EL (cell line): ENCODE measurements at places on chromosomes 13 and 19.

DNA sequence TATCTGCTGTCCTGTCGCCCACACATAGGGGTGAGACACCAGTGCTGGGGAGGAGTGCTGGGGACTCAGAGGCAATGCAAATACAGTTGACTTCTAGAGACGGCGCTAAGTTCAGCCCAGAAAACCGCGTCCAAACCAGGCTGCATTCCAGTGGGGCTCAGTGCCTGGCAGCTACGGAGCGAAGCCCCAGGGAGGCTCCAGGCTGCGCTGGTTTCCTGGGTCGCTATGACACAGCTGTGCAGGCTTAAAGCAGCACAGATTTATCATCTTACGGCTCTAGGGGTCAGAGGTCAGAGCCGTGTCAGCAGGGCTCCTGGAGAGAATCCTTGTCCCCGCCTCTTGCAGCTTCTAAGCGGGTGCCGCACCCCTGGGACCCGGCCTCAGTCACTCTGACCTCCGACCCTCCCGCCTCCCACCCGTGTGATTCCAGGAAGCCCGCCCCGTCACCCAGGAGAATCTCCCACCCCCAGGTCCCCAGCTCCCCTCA lies 61.6 kb downstream of the ANKRD10 start:
- DNase-seq, result no peak

- peak; percentile 83 for DNase-seq
Observed at GRCh38 chr19:35643255-35644205, 2.0 kb downstream of the ETV2 start.

GRCh38 chr13:80374444-80374843 lies 33.5 kb upstream of the SPRY2 start:
- no peak for DNase-seq

- no peak for DNase-seq
Observed at GRCh38 chr13:78993792-78994191, 334.8 kb upstream of the OBI1 start.

GRCh38 chr13:72293206-72293605 lies 426.2 kb upstream of the DACH1 start:
- DNase-seq, result peak; percentile 13

DNA sequence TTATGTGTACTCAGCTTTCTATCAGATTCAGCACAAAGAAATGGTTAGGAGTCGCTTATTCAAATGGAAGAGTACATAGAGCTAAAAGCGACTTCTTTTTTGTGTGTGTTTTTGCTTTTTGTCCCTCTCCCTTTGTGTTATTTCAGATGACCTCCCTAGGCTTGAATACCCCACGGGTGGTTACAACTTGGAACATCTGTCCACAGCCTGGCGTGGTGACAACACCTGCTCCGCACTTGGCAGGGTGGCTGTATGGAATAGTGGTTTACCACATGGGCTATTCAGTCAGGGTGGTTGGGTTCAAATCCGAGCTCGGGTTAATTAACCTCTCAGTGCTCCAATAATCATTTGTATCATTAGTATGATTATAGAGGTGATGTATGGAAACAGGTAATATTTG lies 151.6 kb upstream of the FREM2 start:
- no peak for DNase-seq

DNA sequence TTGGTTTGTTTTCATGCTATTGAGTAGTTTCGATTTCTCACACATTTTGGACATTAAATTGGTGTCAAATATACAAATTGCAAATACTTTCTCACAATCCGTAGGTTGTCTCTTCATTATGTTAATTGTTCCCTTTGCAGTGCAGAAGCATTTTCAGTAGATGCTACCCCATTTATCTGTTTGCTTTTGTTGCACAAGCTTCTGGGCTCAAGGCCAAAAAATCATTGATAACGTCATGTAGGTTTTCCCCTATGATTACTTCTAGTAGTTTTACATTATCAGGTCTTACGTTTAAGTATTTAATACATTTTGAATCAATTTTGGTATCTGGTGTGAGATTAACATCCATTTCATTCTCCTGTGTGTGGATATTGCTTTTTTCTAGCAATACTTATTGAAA lies 14.0 kb upstream of the ZNF347 start:
- DNase-seq, result peak; percentile 37

DNA sequence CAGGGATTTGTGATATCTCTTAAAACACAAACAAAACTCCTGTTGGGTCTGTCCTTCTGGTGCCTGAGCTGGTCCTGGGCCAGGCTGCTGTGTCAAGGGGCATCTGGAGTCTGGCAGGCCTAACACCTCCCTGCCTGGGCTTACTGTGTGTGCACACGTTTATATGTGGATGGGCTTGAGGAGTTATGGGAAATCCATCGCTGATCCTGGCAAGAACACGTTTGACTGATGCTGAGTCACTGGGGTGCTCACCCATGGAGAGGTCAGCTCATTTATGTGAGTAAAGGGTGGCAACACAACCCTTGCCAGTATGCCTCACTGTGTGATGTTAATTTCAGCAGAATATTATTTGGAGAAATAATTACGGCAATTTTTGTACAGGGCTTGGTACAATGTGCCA lies 44.5 kb upstream of the PCDH8 start:
- DNase-seq, result no peak

DNA sequence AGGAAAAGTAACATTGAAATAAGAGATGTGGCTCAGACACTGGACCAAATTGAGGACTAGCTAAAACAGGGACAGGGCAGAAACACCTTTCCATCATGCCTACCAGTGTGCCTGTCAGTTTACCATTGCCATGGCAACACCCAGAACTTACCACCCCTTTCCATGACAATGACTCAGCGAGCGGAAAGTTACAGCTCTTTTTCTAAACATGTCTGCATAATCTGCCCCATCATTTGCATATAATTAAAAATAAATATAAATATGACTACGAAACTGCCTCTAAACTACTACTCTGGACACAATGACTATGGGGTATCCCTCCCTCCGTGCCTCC lies 96.0 kb downstream of the UBL3 start:
- peak; percentile 39 for DNase-seq

DNA sequence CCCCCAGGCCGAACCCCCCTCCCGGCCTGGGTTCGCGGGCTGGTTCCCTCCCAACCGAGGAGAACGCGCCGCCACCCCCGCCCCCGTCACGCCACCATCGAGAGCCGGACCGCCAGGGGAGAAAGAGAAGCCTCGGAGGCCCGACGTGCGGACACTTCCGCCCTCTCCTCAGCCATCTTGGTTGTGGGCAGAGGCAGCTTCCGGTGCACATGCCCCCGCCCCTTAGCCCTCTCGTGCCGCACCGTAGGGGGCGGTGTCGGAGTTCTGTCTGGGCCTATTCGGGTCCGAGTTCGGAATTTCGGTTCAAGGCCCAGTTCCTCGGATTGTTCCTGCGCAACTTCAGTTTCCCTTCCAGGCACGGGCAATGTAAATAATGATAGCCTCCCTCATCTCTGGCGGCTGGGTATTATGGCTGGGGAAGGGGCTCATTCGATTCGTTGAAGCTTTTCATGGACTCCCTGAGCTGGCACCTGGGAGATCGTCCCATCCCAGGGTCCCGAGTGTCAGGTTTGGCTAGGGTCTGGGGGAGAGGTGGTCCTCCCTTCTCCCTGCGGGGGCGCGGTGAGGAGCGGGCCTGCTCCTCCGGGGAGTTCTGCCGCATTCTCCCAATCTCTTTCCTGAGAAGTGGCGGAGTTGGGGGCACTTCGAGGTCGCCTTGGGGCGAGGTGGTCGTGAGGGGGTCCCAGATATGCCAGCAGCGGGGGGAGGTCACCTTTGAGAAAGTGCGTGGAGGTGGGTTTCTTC lies at the start of the genes IER2 and STX10:
Gene IER2 (plus strand): TSS at position 225 of the 744 bp plus-strand sequence. CDS start 2,776 bp downstream, outside the sequence.
Gene STX10 (minus strand): TSS at position 189 of the 744 bp plus-strand sequence. CDS start 202 bp downstream, outside the sequence.
- DNase-seq, result peak; percentile 96

DNA sequence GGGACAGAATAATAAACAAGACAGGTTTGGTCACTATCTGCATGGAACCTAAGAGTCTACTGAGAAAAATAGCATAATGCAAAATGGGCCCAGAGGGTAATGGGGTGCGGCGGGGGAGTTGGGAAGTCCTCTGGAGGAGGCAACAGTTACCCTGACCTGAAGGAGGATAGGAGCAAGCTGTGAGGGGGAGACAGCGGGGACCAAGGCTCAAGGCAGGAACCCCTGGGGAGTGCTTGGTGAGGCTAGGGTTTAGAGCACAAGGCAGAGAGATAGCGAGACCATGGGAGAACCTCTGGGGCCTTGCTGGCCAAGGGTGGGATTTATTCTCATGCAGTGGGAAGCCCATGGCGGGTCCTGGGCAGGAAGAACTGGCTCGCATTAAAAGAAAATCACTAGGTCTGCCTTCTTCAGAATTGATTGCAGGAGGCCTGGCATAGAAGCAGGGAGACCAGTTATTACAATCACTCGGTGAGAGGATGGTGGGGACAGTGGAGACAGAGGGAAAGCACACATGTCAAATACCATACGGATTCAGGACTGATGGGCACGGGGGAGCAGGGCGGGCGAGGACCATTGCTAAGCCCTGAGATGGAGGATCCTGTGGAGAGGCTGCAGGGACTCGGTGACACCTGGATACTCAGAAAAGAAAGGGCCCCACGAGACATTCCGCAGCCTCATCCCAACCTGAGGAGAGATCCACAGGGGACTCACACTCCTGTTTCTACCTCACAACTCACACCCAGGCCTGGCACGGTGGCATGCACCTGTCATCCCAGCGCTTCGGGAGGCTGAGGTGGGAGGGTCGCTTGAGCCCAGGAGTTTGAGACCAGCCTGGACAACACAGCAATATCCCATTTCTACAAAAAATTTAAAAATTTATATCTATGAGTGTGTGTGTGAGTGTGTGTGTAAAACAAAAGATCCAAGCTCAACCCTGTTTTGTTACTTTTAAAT lies 110.4 kb downstream of the URI1 start:
- no peak for DNase-seq

- DNase-seq, result no peak
Observed at GRCh38 chr13:24985107-24985506, 110.8 kb upstream of the PABPC3 start.

- DNase-seq, result no peak
Observed at GRCh38 chr13:95185851-95186250, 115.4 kb downstream of the ABCC4 start.

GRCh38 chr13:29427937-29428309 lies 167.6 kb downstream of the SLC7A1 start:
- no peak for DNase-seq

DNA sequence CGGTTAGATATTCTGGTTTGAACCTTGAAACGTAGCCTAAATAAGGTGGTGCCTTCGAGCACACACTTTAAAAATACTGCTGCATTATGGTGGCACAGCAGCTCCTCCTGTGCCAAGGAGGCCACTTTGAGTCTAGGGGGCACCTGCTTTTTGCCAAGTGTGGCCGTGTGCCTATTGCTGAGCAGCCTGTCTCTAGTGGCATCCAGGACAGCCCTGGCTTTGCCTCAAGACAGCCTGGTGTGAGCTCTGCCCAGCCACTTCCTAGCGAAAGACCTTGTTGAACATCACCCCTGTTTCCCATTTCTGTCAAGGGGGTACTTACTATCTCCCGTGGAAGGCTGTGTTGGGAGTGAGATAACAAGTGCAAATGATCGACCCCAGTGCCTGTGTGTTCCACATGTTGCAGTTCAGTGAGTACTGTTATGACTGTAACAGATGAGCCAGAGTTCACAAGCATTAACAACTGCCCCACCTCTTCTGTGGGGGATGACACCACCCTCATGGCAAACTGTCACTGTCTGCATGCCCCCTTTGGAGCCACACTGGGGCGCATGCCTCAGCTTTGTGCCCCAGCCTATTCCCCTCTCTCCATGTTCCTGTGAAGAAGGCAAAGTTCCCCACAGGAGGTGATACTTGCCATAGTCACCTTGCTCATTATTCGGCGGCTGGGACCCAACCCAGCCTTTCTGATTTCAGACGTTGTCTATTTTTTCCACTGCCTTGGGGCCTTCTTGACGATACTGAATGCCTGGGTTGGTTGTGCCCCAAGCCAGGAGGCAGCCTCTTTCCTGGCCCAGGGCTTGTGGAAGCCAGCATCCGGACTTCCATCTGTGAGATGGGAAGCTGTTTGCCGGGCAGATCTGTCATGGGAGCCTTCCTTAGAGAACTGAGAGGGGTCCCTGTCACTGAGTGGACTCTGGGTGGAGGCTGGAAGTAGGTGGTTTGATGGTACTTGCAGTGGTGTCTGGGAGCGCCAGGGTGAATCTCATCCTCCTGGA lies 5.4 kb downstream of the GATAD2A start:
- DNase-seq, result no peak

DNA sequence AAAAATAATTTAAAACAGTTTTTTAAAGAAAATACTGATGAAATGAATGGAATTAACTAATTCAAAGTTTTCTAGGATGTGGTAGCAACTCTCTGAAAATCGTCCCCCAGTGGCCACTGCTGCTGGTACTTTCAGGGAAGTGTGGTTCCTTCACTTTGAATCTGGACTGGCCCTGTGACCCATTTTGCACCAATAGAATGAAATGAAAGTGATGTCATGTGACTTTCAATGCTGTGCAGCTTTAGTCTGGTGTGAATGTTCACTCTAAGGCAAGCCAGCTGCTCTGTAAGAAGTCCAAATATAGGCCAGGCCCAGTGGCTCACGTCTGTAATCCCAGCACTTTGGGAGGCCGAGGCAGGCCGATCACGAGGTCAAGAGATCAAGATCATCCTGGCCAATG lies 26.4 kb upstream of the HNRNPA1L2 start:
- DNase-seq, result no peak

DNA sequence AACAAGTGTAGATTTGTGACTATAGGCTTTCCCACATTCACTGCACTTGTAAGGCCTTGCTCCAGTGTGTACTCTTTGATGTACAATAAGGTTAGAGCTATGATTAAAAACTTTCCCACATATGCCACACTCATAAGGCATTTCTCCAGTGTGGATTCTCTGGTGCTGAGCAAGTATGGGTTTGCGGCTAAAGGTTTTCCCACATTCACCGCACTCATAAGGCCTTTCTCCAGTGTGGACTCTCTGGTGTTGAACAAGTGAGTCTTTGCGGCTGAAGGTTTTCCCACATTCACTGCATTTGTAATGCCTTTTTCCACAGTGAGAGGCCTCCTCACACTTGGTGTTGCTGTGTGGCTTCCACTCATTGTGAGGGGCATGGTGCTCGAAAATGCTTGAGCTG lies 3.7 kb downstream of the ZNF772 start:
- no peak for DNase-seq
